Activated CD4-positive, alpha-beta T cell treated with anti-CD3 and anti-CD28 coated beads for 4 hours (primary cell): ENCODE measurements at places on chromosomes 12 and 14.

GRCh38 chr12:124217508-124218242, 77.2 kb upstream of the RFLNA start:
- no peak for DNase-seq

DNA sequence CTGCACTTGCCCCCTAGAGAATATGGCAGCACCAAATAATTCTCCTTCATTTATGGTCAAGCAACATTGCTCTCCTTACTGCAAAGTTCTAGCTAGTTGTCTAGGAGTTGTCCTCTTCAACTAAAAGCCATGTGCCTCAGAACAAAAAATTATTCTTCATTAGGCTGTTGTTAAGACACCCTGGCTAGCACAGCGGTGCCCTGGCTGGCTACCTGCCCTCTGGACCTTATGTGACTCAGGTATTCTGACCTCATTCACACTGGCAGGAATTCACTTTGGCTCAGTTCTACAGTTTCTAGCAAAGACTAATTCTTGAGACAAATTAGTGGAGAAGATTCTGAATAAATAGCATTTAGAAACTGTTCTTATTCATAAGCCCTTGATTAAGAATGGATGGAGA, 224.4 kb upstream of the KRR1 start:
- DNase-seq: no peak

GRCh38 chr14:99382071-99382470, 98.6 kb downstream of the SETD3 start:
- DNase-seq: no peak

DNA sequence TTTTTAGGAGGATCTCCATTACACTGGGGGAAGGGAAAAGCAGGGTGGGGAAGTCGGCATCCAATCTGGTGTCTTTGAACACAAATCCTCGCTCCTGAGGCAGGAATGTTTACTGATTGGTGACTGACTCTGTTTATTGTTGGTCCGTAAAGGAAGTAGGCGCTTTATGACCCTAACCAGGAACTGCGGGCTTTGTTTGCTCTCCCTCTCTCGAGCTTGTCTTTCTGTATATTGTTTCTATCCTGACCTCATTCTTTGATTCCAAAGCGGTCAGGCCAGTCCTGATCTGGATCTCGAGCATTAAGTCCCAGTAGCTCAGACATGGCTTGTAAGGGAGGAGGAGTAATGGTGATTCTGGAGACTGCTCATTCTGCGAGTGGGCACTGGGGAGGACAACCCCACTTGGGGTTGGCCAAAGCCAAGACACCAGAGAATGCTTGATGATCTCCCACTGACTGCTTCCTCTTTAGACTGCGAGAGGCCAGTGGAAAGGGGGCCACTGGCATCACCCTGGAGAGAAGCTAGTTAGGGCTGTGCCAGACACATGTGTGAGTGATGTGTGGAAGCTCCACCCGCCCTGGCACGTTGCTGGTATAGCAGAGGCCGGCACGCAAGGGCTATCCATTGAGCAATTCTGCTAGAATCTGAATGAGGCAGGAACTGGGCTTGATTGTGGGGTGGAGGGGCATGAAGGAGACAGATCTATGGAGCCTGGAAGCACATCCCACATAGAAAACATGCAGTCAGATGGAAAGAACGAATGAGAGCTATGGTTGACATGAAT, 194.6 kb downstream of the PAX9 start:
- no peak for DNase-seq

DNA sequence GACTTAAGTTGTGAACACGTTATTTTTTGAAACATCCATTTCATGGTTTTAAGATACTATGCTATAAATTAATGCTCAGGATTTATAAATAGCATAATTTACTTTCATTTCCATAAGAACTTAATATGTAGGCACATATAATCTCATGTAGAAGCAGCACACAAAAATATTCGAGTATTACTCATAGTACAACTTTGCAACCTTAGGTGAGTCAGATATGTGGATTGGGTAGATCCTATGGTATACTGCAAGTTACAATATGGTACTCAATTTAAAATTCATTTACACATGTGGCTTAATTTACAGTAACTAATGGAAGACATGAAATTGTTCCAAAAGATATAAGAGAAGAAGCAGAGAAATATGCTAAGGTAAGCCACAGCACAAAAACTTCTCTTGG, 26.0 kb downstream of the PSMA3 start:
- no peak for DNase-seq

DNA sequence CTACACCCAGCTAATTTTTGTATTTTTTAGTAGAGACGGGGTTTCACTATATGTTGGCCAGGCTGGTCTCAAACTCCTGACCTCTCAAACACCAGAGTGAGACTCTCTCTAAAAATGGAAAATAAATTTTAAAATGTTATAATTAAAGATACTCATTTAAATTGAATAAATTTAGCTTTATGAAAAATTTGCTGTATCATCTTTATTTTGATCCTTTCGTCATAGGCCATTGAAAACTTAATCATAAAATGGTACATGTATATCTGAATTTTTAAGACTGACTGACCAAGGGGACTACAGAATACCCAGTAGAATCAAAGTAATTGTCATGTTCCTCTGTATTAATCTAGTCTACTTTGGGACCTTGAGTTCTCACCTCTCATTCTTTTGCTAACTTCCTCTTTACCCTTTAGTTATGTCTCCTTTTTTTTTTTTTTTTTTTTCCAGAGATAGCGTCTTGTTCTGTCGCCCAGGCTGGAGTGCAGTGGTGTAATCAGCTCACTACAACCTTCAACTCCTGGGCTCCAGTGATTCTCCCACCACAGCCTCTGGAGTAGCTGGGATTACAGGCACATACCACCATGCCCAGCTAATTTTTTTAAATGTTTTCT, 9.5 kb downstream of the RAB5B start:
- DNase-seq: no peak

DNA sequence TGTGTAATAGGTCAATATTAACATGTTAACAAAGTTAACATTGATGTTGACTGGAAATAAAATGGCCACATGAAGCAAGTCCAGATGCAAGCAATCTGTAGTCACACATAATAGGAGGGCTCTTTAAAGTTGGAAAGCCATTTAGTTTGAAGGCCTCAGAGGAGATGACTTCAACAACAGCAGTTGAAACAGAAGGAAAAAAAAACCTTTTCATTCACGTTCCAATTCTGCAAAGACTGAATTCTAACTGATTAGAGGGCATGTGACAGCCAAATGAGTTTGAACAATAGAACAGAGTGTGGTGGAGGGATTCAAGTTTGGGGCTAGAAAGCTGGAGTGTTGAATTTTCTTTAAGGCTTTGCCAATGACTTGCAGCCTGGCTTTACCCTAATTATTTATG, 41.5 kb upstream of the DAAM1 start:
- DNase-seq: no peak

DNA sequence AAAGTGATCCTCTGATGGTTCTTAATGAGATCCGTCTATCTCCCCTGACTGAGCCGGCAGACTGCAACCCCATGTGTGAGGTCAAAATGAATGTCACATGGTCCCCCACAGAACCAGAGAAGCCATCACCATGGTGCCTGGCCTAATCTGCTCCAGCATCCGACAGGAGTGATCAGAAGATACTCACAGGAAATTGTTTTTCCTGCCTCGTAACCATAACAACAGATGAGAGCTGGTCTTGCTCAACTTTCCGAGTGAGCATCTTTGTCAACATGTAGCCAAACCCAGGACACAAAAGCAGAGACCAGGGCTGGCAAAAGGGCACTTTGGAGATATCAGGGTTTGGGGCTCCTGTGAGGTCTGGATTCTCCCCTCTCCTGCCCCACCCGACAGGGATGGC, 72.1 kb upstream of the C14orf180 start:
- DNase-seq: no peak

DNA sequence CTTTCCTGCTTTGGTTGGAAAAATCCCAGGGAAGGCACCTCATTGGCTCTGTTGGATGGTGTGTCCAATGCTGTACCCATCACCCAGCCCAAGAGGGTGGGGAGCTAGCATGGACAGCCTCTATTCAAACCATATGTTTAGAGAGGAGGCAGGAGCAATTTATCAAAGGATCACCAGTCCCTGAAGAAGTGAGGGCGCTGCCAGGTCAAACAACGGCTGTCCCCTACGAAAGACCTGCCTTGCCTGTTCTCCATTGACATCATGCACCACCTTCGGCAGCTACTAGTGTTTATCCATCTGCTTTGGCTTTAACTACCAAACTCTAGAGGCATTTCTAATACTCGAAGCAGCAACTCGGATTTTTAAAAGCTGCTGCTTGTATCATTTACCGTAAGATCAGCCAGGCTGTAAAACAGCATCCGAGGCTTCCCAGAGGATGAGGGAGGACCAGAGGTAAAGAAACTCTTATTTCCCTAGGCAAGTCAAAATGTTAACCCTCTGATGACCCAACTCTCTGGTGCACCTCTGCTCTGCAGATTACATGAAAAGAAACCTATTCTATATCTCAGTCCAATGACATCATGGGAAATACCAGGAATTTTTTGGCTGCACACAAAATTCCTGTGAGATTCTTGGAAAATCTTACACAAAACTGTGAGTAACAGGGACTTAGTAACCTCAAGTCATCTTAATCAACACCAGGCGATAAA, 720.9 kb upstream of the TBX3 start:
- no peak for DNase-seq

GRCh38 chr12:115597157-115597712, 680.3 kb downstream of the MED13L start:
- no peak for DNase-seq

DNA sequence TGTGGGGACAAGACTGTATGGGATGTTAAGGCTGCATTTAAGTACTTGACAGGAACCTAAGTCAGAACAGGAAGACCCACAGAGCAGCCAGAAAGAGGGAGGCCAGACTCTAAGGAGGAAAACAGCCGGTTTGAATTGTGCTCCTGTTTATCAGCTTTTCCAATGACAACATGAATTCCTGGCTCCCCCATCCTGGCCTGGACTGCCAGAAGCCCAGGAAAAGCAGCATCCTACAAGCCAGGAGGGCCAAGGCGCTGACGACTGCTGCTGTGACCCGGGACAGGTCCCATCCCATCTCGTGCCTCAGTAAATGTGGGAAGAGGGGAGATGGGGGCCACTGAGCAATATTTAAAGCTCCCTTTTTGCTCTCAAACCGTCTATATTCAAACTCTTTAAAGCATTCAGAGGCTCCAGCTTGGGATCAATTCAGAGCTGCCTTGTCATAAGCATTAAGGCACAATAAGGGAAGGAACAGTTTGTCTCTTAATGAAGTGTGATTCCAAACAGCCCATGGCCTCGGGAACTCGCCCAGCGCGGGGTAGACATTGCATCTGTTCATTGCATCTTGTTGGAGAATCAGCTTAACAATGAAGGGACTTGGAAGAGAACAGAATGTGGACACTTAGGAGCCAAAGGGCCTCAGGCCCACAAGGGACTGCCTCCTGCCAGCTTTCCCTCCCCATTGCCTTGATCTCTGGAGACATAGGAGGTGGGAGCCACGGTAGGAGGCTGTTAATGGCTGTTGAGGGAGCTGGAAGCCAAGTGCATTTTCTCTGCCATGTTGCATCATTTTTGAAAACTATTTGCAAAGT, 49.6 kb downstream of the CMKLR1 start:
- DNase-seq: no peak

DNA sequence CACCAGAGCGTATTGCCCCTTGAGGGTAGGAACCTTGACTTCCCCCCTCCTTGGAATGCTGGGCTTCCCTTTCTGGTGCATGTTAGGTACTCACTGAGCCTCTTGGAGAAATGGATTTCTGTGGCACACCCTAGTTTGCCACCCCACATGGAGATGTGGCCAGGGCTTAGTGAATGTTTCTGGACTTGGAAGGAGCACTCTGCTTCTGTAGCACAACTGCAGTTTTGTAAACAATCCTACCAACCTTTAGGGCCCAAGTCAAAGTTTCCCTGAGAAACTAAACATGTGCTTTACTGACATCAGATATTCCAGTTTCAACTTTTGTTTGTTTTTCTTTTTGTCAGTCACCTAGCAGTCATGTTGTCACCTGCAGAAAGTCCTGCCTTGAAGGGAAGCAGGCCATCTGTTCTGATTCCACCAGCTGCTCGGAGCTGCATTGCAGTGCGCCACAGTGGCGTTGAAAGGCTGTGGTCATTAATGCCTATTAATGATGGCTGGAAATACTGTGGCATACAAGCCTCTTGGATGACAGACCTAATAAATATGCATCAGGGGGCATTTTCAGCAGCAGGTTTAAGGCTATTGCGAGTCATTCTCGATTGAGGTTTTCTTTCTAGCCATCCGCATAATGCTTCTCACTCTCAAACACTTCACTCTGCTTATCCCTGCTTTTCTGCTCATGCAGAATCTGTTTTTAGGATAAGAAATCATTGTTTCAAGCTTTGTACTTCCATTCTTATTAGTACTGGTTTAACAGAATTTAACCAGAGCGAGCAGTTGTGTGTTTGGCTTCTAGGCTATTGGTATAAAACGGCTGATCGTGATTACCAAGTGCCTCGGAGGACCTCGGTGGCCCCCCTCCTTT, 7.8 kb downstream of the PELI2 start:
- no peak for DNase-seq

DNA sequence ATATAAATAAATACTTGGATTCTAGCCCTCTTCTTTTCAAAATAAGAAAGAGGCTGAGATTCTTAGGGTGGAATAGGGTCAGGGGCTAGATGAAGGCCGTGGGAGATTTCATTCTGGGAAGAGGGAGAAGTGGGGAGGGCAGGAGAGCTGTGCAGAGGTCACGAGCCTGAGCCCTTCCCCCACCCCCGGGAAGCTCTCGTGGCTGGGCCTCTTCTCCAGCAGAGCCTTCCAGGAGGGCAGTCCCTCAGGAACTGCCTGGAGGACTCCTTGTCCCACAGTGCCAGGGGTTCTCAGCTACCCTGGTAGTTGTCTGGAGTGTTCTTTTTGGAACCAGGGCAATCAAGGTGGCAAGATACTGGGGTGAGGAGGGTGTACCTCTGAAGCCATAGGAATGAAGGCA, 94.0 kb downstream of the ESR2 start:
- no peak for DNase-seq

GRCh38 chr14:49931523-49931922, 38.6 kb downstream of the ARF6 start:
- DNase-seq: no peak

DNA sequence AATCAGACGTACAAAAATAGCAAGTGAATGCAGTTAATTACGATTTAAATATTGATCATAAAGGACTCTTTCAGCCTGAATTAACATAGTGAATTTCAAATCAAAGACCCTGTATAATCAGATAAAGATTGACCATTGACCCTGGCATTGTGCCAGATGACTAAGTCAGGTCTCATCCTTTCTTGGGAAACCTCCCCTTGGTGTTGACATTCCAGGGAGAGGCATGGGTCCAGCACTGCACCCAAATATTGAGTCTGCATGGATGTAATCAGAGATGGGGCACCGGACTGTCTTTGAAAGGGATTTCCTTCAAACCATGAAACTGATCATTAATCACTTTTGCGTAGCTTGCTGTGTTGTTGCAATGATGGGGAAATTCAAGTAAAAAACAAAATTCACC, 1138.2 kb downstream of the BCL11B start:
- DNase-seq: no peak

- no peak for DNase-seq
Measured at GRCh38 chr14:60596139-60596538, 53.1 kb downstream of the SIX1 start.

DNA sequence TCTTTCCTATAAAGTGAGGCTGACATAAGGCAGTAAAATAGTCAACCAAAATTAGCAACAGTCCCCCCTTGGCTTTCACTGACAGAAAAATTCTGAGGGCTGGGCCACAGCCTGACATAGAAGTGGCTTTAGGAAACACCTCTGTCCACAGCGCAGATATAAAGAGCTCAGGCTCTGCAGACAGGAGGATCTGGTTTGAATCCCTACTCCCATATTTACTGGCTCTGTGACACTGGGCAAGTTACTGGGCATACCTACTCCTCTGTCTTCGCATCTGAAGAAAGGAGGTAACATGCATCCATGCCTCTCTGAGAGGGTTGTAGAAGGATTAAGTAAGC, 95.3 kb downstream of the STXBP6 start:
- DNase-seq: no peak
